ENCODE measurements at places on chromosomes 11 and 22. TPM values are rescaled to one million over a fixed set of nuclear protein-coding genes. Genes with fewer than 3 reads are reported as not detected.

DNA sequence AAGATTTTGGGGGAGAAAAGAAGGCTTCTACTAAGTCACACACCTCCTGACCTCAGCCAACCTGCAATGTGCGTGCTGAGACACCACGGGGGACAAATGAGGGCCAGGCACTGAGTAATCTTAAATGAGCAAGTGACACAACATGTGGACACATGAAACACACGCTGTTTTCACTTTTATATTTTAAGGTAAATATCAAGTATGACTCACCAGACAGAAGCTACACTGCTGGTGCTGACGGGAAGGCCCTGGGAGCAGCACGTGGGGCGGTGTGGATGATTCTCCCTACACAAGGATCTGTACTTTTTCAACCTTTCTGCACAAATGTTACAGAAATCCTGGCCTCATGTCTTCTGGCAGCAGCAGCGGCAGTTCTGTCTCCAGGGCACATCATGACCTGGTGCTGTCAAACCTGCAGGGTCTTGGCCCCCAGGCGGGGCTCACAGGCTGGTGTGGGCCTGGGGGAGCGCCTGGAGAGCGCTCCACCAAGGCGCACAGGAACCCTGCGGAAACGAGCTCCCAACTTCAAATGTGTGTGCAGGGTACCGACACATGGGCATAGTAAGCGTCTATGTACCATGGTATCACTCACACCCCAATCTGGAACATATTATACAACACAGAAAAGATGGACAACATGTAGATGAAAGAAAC is 61.7 kb downstream of the DGCR2 start:
- DNase-seq = peak; percentile 12

- peak; percentile 78 for DNase-seq
These were observed 2.2 kb upstream of the TUT1 start for GRCh38 chr11:62593434-62594044.

- DNase-seq = peak; percentile 71
These were observed 679.9 kb upstream of the CCDC179 start for GRCh38 chr11:23540101-23540561.

CD3G gene
- total RNA-seq = not detected

DENND6B gene
- 2.8 TPM for total RNA-seq

SLC6A5 gene
- not detected for total RNA-seq

GRCh38 chr11:134659882-134660281 is 247.8 kb upstream of the B3GAT1 start:
- DNase-seq = no peak

- DNase-seq = no peak
These were observed 23.4 kb downstream of the LDHAL6A start for GRCh38 chr11:18479063-18479462.

DNA sequence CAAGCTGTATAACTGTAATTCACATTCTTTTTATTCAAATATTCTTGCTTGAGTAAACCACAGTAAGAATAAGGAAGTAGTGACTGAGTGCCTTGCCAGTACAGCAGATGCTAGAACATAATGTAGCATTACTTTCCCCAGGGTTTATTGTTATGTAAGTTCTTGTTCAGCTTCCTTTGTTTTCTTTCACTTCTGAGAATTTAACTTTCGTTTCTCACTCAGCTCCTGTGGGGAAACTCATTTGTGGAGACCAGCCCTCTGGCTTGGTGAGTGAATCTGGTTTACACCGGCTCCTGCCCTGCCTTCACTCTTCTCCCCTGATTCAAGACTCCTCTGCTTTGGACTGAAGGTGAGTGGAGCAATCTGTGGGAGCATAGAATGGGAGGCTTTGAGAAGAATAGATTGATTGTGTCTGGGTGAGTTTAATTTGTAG is at the start of gene TRIM22:
Gene TRIM22 (plus strand): TSS at position 240 of the 433 bp plus-strand sequence. CDS start 6,443 bp downstream, outside the sequence.
- peak; percentile 91 for DNase-seq

GRCh38 chr11:1128311-1129142 is 29.2 kb upstream of the MUC5AC start:
- no peak for DNase-seq

- no peak for DNase-seq
These were observed 61.1 kb downstream of the FLRT1 start for GRCh38 chr11:64096835-64097234.

GRCh38 chr11:66862559-66863037 is 5.7 kb downstream of the LRFN4 start:
- DNase-seq = no peak

- no peak for DNase-seq
These were observed 41.8 kb upstream of the SORL1-AS1 start for GRCh38 chr11:121494355-121495099.

FXYD6 gene
- 0.34 TPM for total RNA-seq

- peak; percentile 74 for DNase-seq
These were observed 19.2 kb downstream of the CELF1 start for GRCh38 chr11:47533690-47534151.

- DNase-seq = no peak
These were observed 75.8 kb downstream of the ARHGAP8 start for GRCh38 chr22:44828193-44828592.

GRCh38 chr22:40560551-40560950 is 76.0 kb downstream of the MRTFA start:
- peak; percentile 19 for DNase-seq

MCHR1 gene
- not detected for total RNA-seq

- no peak for DNase-seq
These were observed 5.4 kb upstream of the VPS51 start for GRCh38 chr11:65090628-65091027.

OR5B21 gene
- not detected for total RNA-seq

Data from LHCN-M2 (cell line).